H9 (cell line): ENCODE measurements at places on chromosomes 2 and 18. TPM values are rescaled to one million over a fixed set of nuclear protein-coding genes. Genes with fewer than 3 reads are reported as not detected.

Gene POMC
- 1.6 and 2.5 TPM in 2 replicates for total RNA-seq

Gene SS18
- total RNA-seq, result 86.4 and 87.9 TPM in 2 replicates

Gene KLHL29
- total RNA-seq, result 2.1 and 2.4 TPM in 2 replicates

GRCh38 chr2:38709567-38710194 lies 41.5 kb downstream of the SRSF7 start:
- 0 out of 2 replicates have a peak, but pooled peaks cover 3% of the 10 kb centered on the region for H3K4me1 ChIP-seq
- H3K27me3 ChIP-seq, result no peaks in the 10 kb centered on the region
- H3K27ac ChIP-seq, result no peak overlapping the region
- H3K36me3 ChIP-seq, result peaks cover 6% of the 10 kb centered on the region
- H3K4me3 ChIP-seq, result no peak overlapping the region

DNA sequence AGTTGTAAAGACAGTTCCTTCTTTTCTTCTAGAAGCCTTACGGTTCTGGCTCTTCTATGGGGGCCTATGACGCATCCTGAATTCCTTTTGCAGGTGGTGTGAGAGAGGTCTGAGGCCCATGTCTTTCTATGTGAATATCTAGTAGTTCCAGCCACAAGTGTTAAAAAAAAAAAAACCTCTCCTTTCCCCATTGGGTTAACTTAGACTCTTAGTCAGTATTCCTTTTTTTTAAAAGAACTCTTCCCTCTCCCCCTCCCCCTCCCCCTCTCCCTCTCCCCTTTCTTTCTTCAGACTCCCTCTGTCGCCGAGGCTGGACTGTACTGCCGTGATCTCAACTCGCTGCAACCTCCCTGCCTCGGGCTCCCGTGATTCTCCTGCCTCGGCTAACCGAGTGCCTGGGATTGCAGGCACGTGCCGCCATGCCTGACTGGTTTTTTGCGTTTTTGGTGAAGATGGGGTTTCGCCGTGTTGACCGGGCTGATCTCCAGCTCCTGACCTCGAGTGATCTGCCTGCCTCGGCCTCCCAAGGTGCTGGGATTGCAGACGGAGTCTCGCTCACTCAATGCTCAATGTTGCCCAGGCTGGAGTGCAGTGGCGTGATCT lies 11.4 kb upstream of the CIDEA start:
- no peak overlapping the region for H3K4me3 ChIP-seq
- H3K27me3 ChIP-seq, result no peaks in the 10 kb centered on the region
- H3K27ac ChIP-seq, result no peak overlapping the region

Gene RNF144A
- total RNA-seq, result 9.8 and 10.6 TPM in 2 replicates

DNA sequence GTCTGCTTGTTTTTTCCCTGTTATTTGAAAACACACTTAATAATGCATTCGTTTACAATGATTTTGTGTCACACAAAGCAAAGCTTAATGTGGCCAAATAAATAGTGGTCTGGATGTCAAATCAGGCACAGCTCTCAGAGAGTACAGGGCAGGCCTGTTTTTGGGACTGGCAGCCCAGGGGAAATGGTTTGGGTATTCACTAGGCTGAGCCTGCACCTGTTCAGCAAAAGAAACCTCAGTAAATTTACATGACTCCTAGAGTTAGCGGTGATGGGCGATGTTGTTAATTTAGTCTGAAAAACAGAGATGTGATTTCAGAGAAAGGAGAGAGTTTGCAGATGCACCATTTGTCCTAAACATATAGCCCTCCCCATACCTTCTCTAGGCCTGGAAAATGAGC lies 197.1 kb downstream of the ALK start:
- H3K4me1 ChIP-seq, result peaks cover 3% of the 10 kb centered on the region; the same call in 1 of the 2 replicates
- no peak overlapping the region for H3K4me3 ChIP-seq
- no peak for DNase-seq
- no peaks in the 10 kb centered on the region for H3K36me3 ChIP-seq
- H3K27ac ChIP-seq, result no peak overlapping the region
- H3K27me3 ChIP-seq, result no peaks in the 10 kb centered on the region

- no peaks in the 10 kb centered on the region for H3K36me3 ChIP-seq
- DNase-seq, result no peak
- H3K4me3 ChIP-seq, result no peak overlapping the region
- no peak overlapping the region for H3K27ac ChIP-seq
- no peaks in the 10 kb centered on the region for H3K27me3 ChIP-seq
Observed at GRCh38 chr2:60175290-60175689, 378.2 kb downstream of the BCL11A start.

Gene UGT1A3
- total RNA-seq, result not detected in 2 replicates

DNA sequence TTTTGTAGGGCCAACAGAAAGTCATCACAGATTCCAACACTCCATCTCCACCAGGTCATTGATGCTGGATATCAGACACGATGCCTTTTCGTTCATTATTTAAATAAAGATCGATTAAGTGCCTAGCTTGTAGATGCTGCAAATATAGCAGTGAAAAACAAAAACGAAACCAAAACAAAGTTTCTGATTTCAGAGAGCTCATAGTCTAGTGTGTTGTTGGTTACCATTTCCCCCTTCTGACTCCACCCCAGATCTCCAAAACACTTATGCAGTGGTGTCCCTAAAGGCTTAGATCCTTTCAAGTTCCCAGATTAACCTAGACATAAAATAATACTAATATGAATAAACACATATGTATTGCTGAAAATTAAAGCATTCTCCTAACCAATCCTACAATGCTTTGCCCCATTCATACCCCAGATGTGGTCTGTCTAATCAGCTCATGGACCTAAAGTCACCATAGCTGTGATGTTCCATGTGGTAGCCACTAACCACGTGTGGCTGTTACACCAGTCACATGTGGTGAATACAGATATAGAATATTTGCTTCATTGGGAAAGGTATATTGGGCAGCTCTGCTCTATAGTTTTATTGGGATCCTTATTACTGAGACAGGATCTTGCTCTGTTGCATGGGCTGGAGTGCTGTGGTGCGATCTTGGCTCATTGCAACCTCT lies 787.2 kb downstream of the TDRD15 start:
- DNase-seq, result no peak
- no peaks in the 10 kb centered on the region for H3K36me3 ChIP-seq
- no peaks in the 10 kb centered on the region for H3K4me1 ChIP-seq
- H3K27me3 ChIP-seq, result no peaks in the 10 kb centered on the region
- H3K4me3 ChIP-seq, result no peak overlapping the region
- H3K27ac ChIP-seq, result no peak overlapping the region
